ENCODE measurements at places on chromosomes 11 and 22.

DNA sequence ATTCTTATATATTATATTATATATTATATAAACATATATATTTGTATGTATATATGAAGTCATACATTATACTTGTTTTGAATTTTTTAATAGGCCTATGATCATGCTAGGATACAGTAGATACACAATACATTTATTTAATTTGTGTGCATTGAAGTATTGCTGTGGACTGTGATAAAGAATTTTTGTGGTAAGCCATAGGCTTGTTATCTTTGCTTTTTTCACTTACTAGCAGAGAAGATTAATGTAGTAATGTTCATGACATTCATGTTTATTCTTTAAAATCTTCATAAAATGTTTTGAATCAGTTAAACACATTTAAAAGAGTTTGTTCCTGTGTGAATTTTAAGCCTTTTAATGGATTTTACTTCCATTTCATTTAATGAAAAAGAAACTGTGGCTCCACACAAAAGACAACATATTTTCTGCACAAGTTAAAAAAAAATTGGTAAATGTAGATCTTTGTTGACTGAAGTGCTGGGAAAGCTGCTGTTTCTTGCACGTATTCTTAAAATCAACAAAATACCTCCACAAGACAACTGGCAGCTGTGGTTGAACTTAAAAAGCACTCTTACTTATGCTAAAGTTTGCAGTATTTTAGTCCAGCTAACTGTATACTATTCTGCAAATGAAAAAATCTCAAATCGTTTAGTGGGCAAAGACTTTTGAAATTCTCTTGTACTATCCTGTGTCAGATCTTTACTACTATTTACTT is 156.2 kb downstream of the TMEM135 start:
- DNase-seq = no peak

DNA sequence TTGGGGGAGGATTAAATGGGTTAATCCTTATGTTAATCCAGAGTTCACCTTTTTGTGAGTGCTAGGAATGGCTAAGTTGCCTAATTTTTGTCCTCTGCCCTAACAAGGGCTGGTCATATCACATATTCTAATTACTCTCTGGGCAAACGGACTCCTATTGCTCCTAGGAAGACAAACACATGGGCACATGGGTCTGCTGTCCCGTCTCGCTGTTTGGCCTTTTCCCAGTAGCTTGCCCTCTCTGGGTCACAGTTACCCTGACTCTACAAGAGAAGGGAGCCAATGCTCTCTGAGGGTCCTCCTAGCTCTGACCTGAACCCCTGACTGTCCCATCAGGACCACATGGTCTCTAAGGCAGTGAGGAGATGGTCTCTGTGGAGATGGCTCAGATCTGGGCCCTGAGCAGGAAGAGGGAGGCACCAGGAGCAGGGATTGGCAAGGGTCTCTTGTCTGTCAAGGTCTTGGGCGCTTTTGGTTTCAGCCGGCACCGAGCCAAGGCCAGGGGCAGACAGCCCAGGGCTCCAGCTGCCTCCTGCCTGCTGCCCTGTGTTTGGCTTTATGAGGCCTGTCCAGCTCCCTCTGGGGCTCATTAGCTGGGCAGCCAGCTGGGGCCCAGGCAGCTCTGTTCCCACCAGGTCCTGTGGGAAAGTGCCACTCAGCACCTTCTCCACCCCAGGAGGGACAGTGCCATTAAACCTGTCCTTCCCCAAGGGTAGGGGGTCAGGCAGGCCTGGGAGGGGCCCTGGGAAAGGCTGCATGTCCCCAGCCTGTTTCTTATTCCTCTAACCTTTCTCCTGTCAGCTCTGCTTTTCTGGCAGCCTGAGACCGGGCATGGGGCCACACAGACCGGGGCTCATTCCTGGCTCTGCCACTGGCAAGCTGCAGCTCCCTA is 559.9 kb downstream of the MN1 start:
- no peak for DNase-seq

- no peak for DNase-seq
These were observed 96.3 kb downstream of the GGTLC2 start for GRCh38 chr22:22740560-22741276.

- DNase-seq = no peak
These were observed at the start of gene CCDC81 for GRCh38 chr11:86374586-86374985. Gene CCDC81 (plus strand): TSS chr11:86374887. CDS start chr11:86375164, 277 bp downstream.

DNA sequence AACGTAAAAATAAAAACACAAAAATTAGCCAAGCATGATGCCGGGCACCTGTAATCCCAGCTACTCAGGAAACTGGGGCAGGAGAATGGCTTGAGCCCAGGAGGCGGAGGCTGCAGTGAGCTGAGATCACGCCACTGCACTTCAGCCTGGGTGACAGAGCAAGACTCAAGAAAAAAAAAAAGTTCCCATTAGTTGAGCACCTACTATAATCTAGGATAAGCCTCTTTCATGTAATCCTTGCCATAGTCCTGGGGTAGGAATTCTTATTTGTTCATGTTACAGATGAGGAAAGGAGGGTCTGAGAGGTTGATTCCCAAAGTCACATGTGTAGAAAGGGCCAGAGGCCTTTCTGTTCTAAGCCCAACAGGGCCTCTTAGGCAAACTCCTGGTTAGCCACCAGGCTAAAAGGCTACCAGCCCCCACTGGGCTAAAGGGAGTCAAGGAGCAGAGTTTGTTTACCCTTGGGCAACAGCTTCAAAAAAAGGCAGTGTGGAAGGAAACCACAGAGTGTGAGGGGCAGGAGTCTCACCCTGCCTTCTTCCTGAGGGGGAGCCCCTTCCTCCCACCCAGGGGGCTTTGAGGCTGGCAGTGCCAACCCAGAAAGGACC is 21.6 kb upstream of the CSNK1E start:
- DNase-seq = no peak

GRCh38 chr11:9047964-9048523 is 43.4 kb downstream of the SCUBE2 start:
- DNase-seq = no peak

- no peak for DNase-seq
These were observed 387.0 kb downstream of the SHANK2 start for GRCh38 chr11:70865356-70865755.

DNA sequence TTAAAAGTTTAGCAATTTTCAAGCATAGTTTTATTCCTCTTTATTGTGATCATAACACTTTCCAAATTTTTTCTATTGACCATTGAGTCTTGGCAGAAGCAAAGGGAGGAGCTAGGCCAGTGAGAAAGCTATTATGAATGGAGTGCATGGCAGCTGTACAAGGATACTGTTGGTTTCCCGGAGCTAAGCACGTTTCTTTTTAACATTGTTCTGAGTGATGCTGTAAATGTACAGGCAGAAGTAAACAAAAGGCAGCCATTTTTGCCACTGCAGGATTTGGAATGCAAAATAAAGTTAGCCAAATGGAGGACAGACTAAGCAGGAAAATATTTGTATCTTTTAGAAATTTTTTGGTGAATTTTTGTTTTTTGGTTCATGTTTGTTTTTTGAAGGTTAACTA is 16.2 kb downstream of the CBL start:
- no peak for DNase-seq

DNA sequence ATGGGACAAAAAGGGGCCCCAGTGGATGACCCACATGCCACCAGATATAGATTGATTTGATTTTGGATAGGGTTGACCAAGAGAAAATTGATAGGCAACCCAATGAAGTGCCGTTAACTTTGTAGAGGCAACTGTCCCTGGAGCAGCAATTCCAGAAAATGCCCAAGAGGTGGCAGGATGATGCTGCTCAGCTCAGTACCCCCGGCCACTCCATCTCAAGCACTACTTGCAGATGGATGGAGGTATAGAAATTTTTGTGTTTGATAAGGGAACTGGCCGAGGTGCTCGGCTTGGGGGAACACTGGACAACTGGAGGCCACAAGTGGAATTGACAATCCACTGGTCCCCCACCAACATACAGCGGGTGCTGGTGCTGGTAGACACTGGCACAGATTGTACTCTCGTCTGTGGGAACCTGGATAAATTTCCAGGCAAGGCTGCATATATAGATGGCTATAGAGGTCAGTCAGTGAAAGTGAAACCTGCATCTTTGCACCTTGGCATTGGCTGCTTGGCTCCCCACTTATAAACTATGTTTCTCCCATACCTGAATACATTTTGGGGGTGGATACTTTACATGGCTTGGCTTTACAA is 86.3 kb downstream of the CCDC83 start:
- DNase-seq = no peak

- no peak for DNase-seq
These were observed 167.6 kb upstream of the SESN3 start for GRCh38 chr11:95398437-95399112.

DNA sequence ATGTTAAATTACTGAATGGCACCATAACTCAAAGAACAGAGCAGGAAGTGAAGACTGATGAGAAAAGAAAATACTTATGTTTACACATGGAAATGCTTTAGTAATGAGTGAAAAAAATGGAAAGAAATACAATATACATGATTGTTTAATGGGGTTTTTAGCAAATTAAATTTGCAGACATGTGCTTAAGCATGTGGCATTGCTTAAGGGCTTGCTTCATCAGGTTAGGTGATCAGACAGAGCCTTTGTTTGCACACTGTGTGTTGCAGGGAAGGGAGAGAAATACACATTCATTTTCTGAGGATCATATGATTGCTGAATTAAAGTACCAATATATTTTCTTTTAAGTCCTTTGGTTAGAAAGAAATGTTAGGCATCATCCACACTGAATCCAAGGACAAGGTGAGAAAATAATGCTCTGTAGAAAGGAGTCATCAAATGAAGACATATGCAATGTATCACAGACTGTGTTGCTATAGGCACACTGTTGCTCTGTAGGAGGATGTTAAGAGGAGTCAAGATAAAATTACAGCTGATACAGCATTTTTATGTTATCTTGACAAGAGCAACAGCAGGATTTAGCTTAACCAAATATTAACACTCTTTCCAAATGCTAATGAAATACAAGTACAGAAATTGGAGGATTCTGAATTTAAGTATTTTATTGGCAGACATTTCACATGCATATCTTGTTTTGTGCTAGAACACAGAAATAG is 23.4 kb upstream of the ARHGAP20 start:
- no peak for DNase-seq

- no peak for DNase-seq
These were observed 30.1 kb upstream of the RASD2 start for GRCh38 chr22:35510481-35510934.

DNA sequence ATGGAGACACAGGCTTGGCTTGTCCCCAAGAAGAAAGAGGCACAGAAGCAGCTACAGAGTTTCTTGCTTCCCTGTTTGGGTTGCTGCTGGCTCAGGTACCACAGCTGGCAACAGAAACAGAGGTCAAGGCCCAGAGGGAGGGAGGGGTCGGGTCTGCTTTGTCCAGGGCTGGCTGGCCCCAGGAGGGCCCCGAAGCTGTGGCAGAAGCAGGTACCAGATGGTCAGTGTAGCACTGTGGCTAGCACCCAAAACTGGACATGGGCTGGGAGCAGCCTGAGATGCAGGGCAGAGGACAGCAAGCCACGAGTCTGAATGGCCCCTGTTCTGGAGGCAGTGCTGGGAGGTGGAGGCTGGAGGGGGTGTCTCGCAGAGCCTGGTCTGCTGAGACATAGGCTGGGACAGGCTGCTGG is 52.3 kb upstream of the CCDC188 start:
- no peak for DNase-seq

GRCh38 chr11:82978422-82979099 is 77.0 kb downstream of the DDIAS start:
- no peak for DNase-seq

GRCh38 chr11:18492888-18493287 is 33.9 kb downstream of the TSG101 start:
- DNase-seq = no peak

DNA sequence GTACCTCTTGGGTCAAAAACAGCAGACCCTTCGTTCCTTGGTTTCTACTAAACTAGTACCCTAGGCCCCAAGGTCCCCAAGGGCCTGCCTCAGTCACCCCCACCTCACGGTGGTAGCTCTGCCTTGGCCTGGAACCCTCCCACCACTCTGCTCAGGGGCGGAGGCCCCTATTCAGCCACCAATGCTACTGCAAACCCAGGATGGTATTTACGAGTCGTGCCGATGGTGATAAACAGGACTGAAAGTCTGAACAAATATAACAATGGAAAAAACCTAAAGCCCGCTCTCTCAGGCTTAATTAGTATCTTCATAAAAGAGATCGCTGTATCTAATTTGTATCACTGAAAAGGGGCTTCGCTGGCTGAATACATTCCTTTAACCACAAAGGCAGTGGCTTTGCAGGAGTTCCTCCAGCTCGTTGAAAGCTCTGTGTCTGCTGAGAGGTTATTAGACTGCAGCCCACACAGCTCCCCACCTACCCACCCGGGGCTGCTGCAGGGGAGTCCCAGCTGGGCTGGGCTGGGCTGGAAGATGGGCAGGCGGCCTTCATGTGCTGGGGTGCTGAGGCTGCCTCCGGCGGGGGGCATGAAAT is 15.2 kb downstream of the SHISAL1 start:
- DNase-seq = no peak

- no peak for DNase-seq
These were observed 108.4 kb downstream of the GGTLC2 start for GRCh38 chr22:22752556-22753477.

DNA sequence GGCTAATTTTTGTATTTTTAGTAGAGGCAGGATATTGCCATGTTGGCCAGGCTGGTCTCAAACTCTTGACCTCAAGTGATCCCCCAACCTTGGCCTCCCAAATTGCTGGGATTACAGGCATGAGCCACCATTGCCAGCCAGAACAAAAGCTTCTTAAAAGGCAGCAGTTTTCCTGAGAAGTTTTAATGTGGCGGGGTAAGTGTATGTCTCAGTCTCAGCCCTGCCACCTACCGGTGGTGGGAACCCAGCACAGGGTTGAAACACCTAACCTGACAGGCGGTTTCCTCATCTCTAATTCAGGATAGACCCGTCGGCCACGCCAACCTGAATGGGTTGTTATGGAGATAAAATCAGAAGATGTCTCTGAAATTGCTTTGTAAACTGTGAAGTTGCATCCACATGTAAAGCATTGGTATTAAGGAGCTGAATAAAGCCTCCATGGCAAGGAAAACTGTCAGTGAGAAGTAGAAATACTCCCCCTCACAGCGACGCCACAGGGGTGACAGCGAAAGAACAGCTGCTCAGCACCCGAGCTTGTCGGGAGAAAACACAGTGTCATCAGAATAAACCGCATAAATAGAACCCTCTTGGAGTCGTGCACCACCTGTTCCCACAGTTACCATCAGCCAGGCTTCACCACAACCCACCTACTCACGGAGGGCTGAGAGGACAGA is 165.9 kb upstream of the NCAM1 start:
- DNase-seq = no peak

- no peak for DNase-seq
These were observed 29.6 kb upstream of the L3MBTL2 start for GRCh38 chr22:41175546-41175945.

DNA sequence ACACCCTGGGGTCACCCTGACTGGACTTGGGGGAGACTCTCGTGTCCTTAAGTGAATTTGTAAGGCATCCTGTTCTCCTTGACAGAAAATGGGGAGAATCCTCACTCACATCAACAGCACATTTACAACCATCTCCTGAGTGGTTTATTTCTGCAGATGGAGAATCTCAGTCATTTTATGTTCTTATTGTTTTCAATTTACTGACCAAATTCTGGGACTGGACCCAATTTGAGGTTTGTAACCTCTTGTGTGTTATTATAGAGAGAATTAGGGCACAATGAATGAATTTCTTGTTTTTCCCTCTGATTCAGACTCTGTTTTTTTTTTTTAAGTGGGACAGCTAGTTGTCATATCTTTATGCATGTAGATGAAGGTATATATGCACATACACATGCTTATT is 104.9 kb downstream of the ADAMTS15 start:
- DNase-seq = no peak
